ENCODE measurements at places on chromosomes 3 and 15.

DNA sequence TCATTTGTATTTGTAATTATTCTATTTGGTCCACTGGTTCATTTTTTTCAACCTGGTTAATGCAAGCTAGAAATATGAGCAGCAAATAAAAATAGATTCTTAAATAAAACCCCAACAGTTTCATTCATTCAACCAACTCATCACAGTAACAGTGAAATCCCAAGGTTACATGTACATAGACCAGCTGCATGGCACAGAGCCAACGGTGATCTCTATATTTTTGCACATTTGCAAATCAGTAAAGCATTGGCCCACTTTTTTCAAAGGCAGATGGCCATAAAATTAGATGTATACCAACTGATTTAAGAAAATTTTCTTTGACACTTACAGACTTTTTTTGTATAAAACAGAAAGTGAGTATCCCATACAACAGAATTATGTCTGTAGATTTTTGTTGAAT lies 49.3 kb downstream of the STRIT1 start:
- no peak for DNase-seq

- DNase-seq, result no peak
Observed at GRCh38 chr3:134852893-134853351, 57.9 kb downstream of the EPHB1 start.

DNA sequence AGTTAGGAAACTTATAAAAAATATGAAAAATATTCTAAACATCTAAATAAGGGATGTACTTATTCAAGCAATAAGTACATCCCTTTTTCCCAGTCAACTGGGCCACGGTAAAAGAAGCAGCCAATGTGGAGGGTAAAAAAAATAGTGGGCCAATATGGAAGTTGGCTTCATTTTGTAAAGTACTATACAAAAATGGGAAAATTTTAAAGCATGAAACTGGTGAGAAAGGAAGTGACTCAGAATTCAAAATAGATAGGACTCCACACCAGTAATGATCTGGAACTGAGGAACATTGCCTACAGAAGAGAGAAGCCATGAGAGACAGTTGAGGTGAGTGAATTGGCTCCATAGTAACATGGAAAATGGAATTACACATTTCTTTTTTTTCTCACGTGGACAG lies 108.9 kb downstream of the FNDC3B start:
- no peak for DNase-seq

GRCh38 chr15:88535100-88535499 lies 11.4 kb downstream of the DET1 start:
- no peak for DNase-seq

- DNase-seq, result no peak
Observed at GRCh38 chr15:42772901-42773300, 36.0 kb upstream of the CDAN1 start.

DNA sequence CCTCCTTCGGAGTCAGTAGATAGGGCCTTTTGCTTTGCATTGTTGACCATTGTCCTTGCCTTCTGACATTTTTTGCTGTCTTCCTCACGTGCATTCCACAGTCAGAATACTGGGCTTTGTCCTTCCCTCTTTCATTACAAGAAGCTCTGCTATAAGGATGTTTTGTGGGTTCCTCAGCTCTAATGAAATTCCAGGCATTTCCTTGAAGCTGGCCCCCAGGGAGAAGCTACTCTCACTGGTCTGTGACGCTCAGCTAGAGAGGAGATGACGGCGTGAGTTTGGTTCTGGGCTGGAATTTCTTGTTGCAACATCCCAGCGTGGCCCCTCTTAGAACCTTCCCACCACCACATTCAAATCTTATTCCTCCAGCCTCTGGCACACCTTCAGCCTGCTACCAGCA lies 210.2 kb downstream of the TJP1 start:
- DNase-seq, result peak; percentile 88

GRCh38 chr15:31001702-31002101 lies 10.3 kb upstream of the MTMR10 start:
- DNase-seq, result no peak

GRCh38 chr3:177061369-177061768 lies 135.9 kb downstream of the TBL1XR1 start:
- DNase-seq, result no peak

DNA sequence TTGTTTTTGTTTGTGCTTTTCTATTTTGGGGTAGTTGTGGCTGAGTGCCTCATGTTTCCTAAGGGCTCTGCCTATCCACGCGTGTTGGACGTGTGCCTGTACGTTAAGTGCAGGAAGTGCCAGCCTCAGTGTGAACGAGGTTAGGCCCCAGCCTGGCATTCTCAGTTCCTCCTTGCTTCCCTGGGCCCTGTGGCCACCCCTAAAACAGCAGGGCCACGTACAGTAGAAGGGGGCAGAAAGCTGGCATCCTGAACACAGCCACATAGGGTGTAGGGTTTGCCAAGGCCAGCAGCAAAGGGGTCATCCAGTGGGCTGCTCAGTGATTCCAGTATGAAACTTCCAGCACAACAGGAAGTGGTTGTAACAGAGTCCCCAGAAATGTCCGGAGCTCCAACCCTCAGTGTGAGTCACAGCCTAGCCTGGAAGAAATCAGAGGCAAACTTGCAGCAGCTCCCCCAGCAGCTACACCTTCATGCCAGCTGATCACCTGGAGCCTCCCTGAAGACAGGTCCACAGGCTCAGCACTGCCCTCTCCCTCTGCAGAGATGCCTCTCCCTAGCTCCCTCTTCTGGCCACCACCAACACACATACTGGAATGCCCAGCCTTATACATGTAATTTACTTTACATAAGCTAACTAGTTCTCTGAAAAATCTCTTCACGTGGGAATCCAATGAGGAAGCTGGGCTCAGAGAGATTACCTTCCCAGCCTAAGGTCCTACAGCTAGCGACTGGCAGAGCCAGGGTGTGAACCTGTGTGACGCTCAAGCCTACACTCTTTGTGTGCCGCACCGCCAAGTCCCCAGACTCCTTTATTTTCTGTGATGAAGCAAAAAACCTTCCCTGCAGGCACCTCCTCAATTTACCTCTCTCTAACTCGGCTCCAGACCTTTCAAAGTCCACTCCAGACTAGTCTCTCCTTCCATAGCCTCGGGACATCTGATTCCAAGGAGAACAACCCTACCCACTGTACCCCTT lies 26.6 kb downstream of the ILDR1 start:
- peak; percentile 74 for DNase-seq

- DNase-seq, result peak; percentile 38
Observed at GRCh38 chr3:161409069-161409468, 37.8 kb upstream of the SPTSSB start.

GRCh38 chr3:142724682-142725356 lies 985 bp downstream of the TRPC1 start:
- peak; percentile 55 for DNase-seq

- DNase-seq, result no peak
Observed at GRCh38 chr3:157868946-157869345, 237.3 kb downstream of the SHOX2 start.

DNA sequence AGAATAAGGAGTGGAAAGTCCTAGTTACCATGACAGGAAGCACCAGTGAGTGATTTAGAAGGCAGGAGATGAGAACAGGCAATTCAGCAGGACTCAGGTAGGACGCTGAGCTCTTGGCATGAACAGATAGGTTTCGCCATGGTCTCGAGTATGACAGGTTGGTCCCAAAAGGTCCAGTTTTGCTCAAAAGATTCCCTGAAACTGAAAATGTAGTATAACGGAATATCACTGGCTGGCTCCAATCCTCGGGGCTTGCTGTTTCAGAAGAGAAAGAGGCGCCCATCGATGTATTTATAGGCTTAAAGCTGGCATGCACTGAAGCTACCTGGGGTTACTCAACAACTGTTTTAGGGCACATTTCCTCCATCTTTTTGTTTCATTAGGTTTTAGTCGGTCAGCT lies 59.2 kb downstream of the SRGAP3 start:
- no peak for DNase-seq

DNA sequence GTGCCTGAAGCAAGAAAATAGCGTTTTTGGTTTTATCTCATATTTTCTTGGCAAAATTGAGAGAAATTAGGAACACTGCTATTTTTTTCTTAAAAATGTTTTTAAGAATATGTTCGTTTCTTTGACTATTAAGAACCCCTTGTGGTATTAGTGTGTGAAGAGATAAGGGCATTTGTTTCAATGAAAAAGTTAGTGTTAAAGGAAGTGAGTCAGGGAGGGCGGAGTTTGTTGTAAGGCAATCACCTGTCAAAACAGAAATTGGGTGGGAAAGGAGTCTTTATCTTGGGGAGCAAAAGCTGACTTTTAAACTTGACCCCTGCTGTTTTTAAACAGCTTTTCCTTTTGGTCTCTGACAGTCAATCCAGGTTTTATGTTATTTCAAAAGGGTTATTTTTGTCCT lies 4.2 kb downstream of the RAP2B start:
- DNase-seq, result no peak

- no peak for DNase-seq
Observed at GRCh38 chr15:57048930-57049549, 130.6 kb downstream of the TCF12 start.

- no peak for DNase-seq
Observed at GRCh38 chr3:177483182-177483967, 286.1 kb upstream of the TBL1XR1 start.

- no peak for DNase-seq
Observed at GRCh38 chr3:140394488-140395133, 283.3 kb upstream of the TRIM42 start.

GRCh38 chr3:71281280-71281679 lies 302.2 kb downstream of the FOXP1 start:
- no peak for DNase-seq

DNA sequence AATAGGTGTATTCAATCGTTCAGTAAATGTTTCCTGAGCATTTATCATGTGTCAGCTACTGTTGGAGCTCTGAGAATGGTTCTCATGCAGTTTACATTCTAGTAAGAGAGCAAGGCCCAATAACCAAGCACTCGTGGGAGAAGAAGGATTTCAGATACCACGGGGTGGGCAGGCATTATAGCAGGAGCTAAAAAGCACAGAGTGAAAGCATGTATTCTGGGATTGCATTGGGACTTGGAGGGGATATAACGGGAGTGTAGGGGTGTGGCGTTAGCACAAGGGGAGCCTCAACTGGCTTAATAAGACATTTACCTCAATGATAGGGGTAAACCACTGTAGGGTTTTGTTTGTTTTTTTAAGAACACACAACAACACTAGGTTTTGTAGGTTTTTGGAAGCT lies 1.6 kb upstream of the SIAH2 start:
- no peak for DNase-seq

DNA sequence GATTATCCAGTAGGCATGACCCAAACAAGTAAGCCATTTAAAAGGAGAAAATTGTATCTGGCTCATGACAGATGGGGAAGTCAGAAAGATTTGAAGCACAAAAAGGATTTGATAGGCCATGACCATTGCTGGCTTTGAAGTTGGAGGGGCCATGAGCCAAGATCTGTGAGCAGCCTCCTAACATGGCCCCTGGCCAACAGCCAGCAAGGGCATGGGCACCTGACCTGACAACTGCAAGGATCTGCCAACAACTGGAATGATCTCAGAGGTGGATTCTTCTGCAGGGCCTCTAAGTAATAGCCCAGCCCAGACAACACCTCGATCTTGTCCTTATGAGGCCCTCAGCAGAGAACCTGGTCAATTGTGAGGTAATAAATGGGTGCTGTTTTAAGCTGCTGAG lies 93.0 kb downstream of the ARNT2 start:
- no peak for DNase-seq

DNA sequence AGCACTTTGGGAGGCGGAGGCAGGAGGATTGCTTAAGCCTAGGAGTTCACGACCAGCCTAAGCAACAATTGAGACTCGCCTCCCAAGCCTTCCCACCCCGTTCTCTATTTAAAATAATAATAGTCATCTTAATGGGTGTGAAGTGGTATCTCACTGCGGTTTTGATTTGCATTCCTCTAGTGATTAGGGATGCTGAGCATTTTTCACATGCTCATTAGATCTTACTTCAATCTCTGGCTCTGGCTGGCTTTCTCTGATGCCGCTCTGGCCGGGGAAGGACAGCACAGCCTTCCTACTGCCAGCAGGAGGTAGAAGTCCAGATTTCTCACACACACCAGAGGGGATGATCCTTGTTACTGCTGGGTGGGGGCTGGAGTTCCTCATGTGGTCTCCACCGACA lies 7.4 kb upstream of the EIF4A2 start:
- no peak for DNase-seq

GRCh38 chr3:71497971-71498444 lies 85.5 kb downstream of the FOXP1 start:
- no peak for DNase-seq
